ENCODE measurements at places on chromosomes 2 and 18.
A peak's percentile ranks its signal among the peaks of the same experiment; 100 is the strongest.

- no peak for DNase-seq
Measured at GRCh38 chr2:14072338-14072737, 560.2 kb upstream of the LRATD1 start.

- no peak for DNase-seq
Measured at GRCh38 chr2:98734823-98735260, 3.9 kb upstream of the MGAT4A start.

GRCh38 chr2:68968221-68968620, 6.2 kb upstream of the GKN1 start:
- no peak for DNase-seq

- DNase-seq: no peak
Measured at GRCh38 chr2:26615860-26616705, 25.1 kb downstream of the CIB4 start.

GRCh38 chr2:216090369-216090786, 8.7 kb downstream of the TMEM169 start:
- no peak for DNase-seq

DNA sequence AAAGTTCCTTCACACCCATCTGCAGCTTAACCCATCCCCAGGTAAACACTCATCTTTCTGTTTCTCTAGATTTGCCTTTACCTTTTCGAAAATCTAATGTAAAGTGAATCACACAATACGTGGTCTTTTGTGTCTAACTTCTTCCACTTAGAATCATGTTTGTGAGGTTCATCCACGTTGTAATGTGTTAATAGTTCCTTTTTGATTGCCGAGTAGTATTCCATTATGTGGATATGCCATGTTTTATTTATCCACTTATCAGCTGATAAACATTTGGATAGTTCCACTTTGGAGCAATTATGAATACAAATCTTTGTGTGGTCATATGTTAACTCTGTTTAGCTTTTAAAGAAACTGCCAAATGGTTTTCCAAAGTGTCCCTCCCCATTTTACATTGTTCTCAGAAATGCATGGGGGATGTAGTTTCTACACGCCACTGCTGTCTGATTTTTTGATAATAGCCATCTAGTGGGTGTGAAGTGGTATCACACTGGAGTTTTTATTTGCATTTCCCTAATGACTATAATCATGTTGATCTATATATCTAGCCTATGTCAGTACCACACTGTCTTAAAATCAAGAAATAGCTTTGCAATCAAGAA, 22.3 kb downstream of the PECR start:
- no peak for DNase-seq

DNA sequence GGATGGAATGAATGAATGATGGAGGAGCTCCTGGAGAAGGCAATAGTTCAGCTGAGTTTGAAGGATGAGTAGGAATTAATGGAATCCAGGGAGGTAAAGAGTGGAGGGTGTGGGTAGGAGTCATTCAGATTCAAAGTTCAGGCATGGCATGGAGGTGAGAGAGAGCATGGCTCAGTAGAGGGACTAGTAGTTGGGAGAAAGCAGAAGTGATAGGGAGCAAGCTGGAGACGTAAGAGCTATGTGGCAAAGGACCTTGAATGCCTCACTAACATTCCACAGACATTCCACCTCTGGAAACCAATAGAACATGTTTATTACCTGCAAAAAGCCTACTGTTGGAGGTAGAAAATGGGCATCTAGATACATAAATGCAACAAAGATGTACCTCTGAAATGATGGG, 170.1 kb downstream of the HAUS1 start:
- no peak for DNase-seq

DNA sequence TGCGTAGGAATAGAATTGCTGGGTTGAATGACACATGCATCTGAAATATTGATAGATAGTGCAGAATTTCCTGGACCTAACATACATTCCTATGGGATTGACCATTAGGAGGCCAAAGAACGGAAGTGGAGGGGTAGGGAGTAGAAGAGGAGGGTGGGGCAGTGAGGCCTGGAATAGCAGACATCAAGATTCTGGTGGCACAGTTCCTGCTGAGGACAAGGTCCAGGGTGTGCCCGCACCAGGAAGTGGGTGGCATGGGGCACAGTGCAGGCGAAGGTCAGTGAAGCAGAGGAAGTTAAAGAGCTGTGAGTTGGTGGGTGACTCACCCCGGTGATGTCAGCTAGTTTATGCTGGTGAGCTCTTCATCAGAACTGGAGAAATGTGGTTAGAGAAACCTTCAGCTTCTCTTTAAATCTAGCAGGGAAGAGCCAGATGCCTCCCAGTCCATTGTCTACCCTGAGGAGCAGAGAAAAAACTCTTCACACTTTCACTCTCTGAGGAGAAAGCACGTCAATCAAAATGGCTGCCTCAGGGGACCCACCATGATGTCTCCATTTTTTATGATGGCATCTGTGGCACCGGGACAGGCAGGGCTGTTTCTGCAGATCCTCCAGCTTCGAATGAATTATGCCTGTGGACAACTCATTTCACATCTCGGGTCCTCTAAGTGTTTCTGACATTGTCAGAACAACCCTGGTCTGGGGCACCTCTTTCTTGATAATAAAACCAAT, 55.9 kb upstream of the CTLA4 start:
- DNase-seq: peak; percentile 43

- DNase-seq: no peak
Measured at GRCh38 chr18:23982155-23983079, 32.1 kb upstream of the TTC39C start.

DNA sequence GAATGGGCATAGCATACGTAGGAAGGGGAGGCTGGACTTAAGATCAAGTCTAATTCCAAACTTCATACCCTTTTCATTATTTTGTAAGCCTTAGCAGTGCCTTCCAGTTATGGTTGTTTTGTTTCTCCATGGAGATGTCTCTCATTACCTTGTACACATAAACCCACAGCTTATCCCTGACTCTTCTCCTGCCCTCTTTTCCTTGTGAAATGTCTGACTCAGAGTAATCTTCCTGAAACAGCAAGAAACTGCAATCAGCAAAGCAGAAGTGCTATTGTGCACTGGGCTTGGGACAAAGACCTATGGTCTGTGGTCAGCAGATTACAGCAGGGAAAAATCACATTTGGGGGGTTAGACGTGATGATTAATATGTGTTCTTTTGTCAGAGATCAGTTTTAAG, 176.7 kb downstream of the IKZF2 start:
- no peak for DNase-seq

- DNase-seq: no peak
Measured at GRCh38 chr18:48838166-48838775, 112.5 kb downstream of the SMAD7 start.

DNA sequence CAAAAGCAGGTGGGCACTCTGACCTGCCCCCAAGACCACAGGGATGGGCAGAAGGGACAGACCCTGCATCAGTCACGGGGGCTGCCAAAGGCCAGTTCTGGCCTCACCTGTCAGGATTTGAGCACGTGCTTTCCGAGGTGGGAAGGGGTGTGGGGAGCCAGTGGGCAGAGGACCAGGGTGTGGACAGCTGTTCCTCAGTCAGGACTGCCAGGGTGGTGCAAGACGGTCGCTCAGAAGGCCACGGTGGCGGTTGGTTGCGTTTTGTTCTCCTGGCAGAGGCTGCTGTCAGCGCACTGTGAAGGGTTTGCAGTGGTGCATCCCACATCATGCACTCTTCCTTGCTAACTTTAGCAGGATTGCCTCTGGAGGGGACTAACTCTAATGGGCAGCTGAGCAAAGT, 665.3 kb upstream of the RAB6C start:
- no peak for DNase-seq

DNA sequence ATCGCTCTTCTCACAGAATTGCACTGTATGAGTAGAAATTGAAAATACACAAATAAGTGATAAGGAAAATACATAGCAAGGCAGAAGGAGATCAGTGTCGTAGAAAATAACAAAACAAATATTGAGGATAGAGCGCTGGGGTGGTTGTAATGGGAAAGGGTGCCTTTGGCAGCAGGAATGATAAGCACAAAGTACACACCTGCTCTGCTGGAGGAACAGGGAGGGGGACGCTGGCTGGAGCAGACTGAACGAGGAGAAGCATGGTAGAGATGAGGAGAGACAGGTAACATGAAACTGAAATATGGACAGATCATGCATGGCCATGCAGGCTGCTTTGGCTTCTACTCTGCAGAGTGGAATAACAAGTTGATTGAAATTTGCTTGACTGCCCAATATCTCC, 181.2 kb upstream of the FSHR start:
- no peak for DNase-seq

GRCh38 chr2:65019675-65020195, 30.5 kb downstream of the SLC1A4 start:
- no peak for DNase-seq

- no peak for DNase-seq
Measured at GRCh38 chr18:52844323-52844722, 504.3 kb downstream of the DCC start.

GRCh38 chr18:9996094-9996493, 82.3 kb downstream of the VAPA start:
- DNase-seq: no peak

DNA sequence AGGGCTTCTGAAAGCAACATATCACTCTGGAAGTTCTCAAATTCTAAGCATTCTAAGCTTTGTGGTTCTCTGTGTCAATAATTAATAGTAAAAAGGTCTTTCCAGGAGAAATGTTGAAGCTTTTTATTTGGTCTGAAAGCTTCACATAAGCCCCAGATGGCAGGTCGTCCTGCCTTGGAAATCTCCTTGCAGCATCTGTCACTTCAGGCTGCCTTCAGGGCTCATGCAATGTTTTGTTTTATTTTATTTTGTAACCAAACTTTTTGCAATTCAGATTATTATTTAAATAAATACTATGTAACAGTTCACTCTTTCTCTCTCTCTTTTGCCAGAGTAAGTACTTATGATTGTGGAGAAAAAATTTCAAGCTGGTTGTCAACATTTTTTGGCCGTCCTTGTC, 46.7 kb upstream of the FHOD3 start:
- no peak for DNase-seq

DNA sequence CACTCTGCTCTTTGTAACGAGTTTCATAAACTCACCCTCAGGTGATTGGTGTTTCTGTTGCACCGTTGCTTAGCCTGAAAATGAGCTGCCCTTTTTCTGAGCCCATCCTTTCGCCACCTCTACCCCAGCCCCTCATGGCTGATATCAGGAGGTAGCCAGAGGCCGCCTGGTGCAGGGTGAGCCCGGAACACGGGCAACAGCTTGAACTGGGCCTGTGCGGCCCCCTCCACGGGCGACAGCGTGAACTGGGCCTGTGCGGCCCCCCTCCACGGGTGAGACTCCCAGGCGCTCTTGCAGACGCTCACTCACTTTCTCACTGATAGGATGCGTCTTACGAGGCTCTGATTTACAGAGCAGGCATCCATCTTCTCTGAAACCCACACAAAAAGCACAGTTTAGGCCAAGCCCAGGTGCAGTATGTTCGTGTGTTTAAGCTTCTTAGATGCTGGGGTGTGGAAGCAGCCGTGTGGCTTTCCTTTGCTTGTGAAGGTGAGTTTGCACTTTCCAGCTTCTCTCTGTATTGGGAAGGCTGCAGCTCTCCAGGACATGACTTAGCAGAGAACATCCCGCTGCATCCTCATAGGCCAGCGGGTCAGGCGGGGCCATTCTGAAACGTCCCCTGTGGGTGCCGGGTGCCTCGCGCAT, 83.5 kb downstream of the NFATC1 start:
- no peak for DNase-seq

GRCh38 chr2:144501118-144501517, 18.8 kb downstream of the ZEB2 start:
- no peak for DNase-seq

GRCh38 chr2:111048856-111049768, 71.6 kb upstream of the BCL2L11 start:
- DNase-seq: no peak

GRCh38 chr2:236582968-236583367, 13.3 kb downstream of the ACKR3 start:
- DNase-seq: no peak

Measured in activated naive CD8-positive, alpha-beta T cell treated with anti-CD3 and anti-CD28 coated beads, Interleukin-2, amount 50 U/mL, for 16 hours (primary cell).